ENCODE measurements at places on chromosomes 6 and 20.

DNA sequence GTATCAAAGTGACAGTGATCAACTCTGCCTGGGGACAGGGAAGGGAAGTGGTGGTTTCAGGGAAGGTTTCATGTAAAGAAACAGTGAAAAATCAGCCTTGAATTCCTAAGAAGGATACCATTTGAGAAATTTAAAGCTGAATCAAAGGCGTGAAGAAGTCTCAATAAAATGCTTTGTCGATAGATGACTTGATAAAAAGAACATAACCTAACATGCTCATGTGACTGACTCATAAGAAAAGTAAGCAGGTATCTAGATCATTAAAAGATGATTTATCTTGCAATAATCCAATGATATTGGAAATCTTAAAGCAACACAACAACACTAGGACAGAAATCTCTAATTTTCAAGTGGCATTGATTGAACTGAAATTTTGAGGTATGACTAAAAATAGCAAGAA lies 14.3 kb downstream of the EDN1 start:
- DNase-seq = no peak

DNA sequence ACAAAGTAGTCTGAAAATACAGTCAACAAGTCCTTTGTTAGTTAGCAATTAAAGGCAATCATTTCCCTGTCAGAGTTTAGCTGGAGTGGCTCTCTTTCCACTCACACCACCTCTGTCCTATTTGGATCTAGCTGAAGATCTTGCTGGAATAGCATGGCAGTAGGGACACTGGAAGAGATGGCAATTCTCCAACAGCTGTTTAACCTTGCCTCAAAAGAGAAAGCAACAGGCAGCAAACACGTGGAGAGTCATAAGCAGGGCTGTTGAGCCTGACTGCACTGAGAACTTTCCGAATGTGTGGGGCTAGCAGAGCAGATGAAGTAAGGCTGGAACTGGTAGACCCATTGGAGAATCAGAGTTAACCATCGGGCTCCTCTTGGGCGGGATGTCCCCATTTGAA lies 38.0 kb upstream of the PRSS35 start:
- DNase-seq = no peak

DNA sequence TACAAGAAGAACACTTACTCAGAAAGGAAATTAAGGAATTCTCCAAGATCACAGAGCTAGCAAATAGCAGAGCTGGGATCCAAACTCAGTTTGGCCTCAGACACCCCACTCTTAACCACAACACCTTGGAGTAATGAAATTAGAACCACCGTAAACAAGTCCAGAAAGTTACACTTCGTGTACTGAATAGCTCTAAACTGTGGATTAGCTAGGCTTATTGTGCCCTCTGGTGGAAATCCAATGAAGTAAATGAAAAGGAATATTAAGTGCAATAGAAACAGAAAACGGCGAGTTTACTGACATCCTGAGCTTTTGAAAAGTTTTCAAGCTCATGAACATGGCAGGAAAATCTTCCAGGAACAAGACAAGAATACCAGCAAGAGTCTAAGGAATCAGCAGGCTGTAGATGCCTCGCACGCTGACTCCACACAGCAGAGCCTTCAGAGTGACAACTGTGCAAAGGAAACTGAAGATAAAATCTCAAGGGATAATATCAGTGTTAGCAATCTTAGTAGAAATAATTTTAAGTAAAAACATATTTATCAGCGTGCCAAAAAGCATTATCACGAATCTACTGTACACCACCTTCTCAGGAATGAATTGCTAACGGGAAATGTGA lies 34.6 kb downstream of the FBXO5 start:
- DNase-seq = no peak

DNA sequence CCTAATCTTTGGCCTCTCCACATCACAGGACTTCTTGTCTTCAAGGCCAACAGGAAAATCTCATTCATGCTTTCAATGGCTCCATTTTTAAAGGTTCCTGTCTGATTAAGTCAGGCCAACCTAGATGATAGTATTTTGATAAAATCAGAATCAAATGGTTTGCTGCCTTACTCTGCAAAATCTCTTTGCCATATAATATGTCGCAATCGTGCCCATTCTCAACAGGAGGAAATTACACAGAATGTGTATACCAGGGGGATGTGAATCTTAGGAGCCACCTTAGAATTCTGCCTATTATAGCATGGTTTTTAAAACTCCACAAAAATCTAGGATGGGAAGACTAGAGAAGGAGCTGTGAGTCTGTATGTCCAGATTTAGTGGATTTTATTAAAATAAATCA lies 612.9 kb upstream of the MAN1A1 start:
- DNase-seq = no peak

GRCh38 chr20:63741676-63742380 lies 2.3 kb downstream of the SLC2A4RG start:
- no peak for DNase-seq

- no peak for DNase-seq
Observed at GRCh38 chr6:132614554-132614953, 9.5 kb downstream of the TAAR2 start.

DNA sequence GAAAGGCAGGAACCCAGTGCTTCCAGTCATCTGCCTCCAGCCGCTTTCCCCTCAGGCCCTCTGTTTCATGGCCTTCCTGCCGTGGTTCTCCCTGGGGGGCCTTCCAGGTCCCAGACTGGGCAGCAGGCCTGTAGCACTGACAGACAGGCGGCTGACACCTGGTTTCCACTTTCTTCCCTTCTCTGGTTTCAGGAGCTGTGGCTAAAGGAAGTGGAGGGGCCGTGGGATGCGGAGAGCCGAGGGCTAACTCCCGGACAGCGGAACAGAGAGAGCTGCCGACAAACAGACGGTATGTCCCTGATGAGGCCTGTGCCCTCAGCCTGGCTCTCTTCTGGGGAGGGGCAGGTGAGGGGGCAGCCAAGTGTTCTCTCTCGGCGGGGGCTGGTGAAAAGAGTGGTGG lies 12.5 kb downstream of the LRRC73 start:
- no peak for DNase-seq

- DNase-seq = no peak
Observed at GRCh38 chr6:39056191-39056590, 7.6 kb downstream of the GLP1R start.

Measured in activated CD8-positive, alpha-beta memory T cell treated with anti-CD3 and anti-CD28 coated beads for 1 hour (primary cell).